T-helper 2 cell (primary cell): ENCODE measurements at places on chromosomes 11 and 22.

GRCh38 chr22:17966403-17966717, 58.0 kb downstream of the MICAL3 start:
- no peak for DNase-seq

DNA sequence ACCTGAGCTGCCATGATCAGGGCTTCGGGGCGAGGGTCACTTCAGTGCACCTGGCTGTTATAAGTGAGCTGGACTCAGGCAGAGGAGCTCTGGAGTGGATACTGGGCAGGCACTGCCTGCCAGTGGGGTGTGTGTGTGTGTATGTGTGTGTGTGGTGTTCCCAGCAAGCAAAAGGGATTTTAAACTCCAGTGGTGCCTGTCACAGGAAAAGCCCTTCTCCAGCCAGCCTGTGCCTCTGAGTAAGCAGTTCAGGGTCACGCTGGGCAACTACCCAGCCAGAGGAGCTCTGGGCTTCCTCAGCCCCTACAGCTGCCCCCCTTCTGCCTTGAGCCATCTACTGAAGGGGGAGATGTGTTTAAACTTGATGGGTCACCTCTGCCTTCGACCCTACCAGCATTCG, 109.0 kb downstream of the OSBP2 start:
- no peak for DNase-seq

DNA sequence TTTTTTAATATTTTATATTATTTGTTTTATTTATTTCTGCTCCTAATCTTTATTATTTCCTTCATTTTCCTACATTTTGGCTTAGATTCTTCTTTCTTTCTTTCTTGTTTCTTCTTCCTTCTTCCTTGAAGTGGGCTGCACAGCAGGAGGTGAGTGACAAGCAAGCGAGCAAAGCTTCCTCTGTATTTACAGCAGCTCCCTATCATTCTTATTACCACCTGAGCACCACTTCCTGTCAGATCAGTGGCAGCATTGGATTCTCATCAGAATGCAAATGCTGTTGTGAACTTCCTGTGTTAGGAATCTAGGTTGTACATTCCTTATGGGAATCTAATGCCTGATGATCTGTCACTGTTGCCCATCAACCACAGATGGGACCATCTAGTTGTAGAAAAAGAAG, 784.9 kb upstream of the LUZP2 start:
- DNase-seq = no peak

DNA sequence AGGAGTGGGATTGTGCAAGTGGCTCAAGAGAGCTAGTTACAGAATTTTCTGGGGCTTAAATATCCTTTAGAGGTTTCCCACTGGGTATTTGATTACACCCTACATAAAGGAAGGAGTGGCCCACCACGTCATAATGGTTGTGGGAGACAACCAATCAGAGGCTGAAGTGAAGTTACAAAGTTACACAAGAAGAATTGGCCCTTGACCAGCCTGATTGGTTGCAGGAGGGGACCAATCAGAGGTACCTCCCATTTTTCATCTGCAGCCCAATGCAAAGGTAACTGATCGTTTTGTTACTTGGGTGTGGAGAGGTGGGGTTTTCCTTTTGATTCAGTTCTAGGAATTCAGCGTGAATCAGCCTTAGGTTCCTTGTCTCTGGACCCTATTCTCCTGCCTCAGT, 430.5 kb upstream of the FAT3 start:
- DNase-seq = no peak

DNA sequence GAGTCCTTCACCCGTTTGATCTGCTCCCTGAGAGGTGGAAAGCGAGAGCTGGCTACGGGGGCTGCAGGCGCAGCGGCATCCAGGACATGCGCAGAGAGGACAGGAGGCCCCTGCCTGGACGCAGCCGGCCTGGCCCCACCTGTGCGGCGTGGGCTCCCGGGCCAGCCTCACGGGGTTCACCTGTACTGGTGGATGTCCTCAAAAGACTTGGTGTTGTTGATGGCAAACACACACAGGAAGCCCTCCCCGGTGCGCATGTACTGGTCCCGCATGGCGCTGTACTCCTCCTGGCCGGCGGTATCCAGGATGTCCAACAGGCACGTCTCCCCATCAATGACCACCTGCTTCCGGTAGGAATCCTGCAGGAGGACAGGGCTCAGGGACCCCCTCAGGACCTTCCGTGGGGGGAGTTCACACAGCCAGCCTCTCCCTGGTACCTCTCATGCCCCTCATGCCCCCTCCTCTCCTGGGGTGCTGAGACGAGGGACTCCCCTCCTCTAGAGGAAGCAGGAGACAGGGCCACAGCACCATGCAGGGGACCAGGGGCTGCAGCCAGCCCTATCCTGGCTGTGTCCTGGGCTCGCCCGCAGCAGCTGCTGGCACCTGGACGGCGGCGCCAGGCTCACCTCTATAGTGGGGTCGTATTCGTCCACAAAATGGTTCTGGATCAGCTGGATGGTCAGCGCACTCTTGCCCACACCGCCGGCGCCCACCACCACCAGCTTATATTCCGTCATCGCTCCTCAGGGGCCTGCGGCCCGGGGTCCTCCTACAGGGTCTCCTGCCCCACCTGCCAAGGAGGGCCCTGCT, 1.6 kb downstream of the HRAS start:
- no peak for DNase-seq

- no peak for DNase-seq
Observed at GRCh38 chr22:45101515-45102227, 62.1 kb upstream of the NUP50 start.

- DNase-seq = no peak
Observed at GRCh38 chr22:46129390-46130041, 20.8 kb upstream of the PPARA start.

DNA sequence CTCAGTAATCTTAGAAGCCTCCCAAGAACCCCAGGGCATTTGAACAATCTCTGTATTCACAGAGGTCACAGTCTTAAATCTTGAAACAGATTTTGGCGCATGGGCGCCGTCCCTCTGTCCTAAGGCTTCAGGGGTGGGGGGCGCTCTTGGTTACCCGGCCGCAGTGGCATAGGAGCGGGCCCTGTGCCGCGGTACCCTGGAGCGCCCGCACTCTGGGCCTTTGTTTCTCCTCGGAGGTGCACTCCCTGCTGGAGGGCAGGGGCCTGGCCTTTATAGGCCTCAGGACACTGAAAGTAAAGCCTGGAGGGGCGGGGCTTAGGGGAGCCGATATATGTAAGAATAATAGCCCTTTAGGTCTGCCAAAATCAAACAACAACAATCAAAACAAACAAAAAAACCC, 197.3 kb upstream of the FOLH1 start:
- DNase-seq = no peak

- no peak for DNase-seq
Observed at GRCh38 chr11:62592146-62592815, 958 bp upstream of the TUT1 start.

DNA sequence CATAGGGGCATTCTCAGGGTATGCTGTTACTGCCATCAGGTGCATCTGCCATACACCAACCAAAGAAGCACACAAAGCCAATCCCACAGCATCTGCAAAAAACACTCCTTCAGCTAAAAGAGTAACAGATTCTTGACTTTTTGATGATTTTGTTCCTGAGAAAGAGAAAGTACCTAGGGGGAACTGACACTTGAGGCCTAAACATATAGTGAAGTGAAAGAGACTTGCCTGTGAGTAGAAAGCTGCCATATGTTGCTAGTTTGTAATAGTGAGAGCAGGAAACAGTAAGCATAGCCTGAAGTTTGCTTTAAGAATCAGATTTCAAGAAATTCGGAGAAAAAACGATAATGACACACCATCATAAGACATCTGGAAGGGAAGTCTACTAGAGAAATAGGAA, 97.9 kb upstream of the CTSC start:
- no peak for DNase-seq

DNA sequence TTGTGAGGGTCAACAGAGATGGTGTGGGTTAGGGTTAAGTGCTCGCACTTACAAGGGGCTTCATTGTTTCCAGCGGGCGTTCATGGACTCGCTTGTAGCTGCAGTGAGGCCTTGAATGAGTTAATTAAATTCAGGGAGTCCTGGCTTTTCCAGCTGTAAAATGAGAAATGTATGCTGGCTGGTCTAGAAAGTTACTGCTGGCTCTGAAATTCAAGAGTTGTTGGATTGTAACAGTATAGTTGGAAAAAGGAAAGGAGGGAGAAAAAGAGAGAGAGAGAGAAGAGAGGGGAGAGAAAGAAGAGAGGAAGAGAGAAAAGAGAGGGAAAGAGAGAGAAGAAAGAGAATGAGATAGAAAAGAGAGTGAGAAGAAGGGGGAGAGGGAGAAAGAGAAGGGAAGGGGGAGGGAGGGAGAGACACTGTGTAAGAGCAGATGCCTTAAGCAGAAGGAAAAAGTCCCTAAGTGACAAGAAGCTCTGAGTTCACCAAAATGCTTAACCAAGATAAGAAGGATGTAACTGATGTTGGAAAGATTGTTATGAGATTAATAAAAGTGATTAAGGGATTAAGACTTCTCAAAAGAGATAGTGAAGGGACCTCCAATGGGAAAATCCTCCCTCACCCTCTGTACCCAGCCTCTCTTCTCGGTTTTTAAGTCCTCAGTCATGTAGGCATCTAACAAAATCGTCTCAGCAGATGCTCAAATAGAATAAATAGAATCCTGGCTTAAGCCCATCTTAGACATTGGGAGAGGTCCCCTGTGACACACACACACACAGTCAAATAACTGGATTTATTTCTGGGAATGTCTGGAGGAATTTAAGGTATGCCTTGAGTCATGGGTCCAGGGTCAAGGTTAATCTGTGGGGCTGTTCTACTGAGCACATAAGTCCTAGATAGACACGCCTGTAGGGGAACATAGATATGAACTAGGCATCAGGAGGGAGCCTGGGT, 477.9 kb downstream of the MIAT start:
- DNase-seq = no peak

- DNase-seq = no peak
Observed at GRCh38 chr11:78000193-78000592, 5.7 kb upstream of the INTS4 start.

- DNase-seq = no peak
Observed at GRCh38 chr11:129455756-129456655, 80.4 kb downstream of the BARX2 start.

DNA sequence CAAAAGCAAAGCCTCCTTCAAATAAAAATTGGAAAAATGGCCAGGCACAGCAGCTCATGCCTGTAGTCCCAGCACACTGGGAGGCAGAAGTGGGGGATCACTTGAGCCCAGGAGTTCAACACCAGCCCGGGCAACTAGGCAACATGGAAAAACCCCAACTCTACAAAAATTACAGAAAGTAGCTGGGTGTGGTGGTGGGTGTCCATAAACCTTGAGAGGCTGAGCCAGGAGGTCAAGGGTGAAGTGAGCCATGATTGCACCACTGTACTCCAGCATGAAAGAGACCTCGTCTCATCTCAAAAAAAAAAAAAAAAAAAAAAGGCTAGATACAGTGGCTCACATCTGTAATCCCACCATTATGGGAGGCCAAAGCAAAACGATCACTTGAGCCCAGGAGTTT, 22.3 kb downstream of the DDX6 start:
- DNase-seq = no peak

DNA sequence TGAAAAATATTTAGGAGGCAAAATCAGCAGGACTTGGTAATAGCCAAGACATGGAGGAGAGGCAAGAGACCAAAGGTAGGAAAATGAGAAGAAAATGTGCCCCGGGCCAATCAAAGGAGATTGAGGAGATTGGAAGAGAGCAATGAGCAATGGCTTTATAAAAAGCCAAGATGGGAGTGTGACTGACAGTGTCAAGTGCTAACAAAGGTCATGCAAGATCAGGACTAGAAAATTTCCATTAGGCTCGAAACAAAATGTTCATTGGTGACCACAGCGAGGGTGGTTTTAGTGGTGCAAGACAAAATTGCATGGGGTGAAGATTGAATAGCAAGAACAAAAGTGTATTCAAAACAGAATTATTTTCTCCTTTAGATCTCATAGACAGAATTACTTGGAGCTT, 45.2 kb upstream of the TBCEL start:
- no peak for DNase-seq

GRCh38 chr11:13210424-13210823, 67.2 kb upstream of the BMAL1 start:
- DNase-seq = no peak

DNA sequence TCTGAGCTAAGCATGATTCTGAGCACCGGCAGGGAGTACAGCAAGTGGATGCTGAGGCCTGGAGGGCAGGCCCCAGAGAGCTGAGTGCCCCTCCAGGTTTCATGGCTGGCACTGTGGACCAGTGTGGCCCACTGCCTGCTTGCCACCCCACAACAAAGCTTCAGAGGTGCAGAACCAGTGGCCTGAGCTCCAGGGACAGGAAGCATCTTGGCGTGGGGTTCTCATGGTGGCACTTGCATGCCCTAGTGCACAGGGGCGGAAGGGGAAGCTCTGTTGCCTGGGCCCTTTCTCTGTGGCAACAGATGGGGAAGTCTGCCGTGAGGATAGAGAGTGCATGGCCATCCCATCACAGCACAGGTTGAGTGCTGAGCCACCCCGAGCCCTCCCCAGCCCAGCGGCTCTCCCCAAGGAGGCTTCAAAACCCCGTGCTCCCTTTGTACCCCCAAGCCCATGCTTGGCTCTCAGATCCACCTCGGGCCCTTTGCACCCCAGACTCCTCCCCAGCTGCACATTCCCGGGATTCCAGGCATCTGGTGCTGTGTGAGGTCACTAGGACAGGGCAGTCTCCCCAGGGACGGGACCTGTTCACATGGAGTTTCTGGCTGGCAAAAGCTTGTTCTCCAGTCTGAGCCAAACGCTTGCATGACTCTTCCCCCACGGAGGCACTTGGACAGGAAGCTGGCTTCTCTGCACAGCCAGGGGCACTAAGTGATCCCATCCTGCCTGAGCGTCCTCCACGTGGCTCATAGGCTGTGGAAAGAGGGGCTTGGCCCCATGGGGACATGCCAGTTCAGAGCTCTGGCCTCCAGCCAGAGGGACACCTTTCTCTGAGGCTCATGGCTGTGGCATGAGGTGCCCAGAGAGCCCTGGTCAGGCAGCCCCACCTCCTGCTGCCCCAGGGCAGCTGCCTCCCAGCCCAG, 4.2 kb downstream of the SLC25A1 start:
- DNase-seq = no peak

DNA sequence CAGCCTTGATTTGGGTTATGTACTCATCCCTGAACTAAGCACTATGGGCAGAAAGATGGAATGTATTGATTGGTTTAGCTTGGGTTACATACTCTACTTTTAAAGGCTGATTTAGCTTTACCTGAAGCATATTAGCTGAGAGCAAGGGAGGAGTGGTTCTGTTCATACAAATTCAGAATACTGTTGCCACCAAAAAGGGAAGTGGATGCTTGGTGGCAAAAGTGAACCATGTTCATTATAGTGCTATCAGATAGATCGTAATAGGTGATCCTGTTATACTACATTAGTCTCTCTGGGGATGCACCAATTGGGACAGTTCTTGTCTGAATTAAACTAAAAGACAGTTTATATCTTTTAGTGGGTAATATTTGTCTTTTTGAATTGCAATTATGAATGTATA, 44.5 kb upstream of the RRM1 start:
- DNase-seq = no peak

DNA sequence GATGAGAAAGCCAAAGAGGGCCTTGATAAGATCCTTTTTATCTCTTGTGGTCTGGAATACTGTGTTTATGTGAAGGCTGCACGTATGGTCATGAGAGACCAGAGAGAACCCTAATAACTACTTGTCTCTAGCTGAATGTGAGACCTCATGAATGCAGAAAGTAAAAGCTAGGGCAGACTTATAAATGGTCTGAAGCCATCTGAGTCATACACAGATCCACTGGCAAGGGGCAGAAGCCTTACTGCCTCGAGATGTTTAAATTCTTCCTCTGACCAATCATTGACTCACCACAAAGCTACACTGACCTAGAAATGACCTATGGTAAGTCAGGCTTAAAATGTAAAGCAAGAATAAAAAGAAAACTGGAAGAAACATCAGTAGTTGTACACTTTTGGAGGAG, 22.7 kb upstream of the OR4B1 start:
- DNase-seq = no peak

GRCh38 chr11:112504056-112504455, 243.4 kb upstream of the PLET1 start:
- DNase-seq = no peak
